GM23338 (cell line): ENCODE measurements at places on chromosomes 4 and X. TPM values are rescaled to one million over a fixed set of nuclear protein-coding genes. Genes with fewer than 3 reads are reported as not detected.

- H3K36me3 ChIP-seq = no peaks in the 10 kb centered on the region
- no peaks in the 10 kb centered on the region for H3K27me3 ChIP-seq
- no peak for DNase-seq
- H3K4me3 ChIP-seq = no peak overlapping the region
- no peaks in the 10 kb centered on the region for H3K4me1 ChIP-seq
- no peak overlapping the region for H3K27ac ChIP-seq
These were observed 7.5 kb downstream of the ASB5 start for GRCh38 chr4:176261481-176261880.

DNA sequence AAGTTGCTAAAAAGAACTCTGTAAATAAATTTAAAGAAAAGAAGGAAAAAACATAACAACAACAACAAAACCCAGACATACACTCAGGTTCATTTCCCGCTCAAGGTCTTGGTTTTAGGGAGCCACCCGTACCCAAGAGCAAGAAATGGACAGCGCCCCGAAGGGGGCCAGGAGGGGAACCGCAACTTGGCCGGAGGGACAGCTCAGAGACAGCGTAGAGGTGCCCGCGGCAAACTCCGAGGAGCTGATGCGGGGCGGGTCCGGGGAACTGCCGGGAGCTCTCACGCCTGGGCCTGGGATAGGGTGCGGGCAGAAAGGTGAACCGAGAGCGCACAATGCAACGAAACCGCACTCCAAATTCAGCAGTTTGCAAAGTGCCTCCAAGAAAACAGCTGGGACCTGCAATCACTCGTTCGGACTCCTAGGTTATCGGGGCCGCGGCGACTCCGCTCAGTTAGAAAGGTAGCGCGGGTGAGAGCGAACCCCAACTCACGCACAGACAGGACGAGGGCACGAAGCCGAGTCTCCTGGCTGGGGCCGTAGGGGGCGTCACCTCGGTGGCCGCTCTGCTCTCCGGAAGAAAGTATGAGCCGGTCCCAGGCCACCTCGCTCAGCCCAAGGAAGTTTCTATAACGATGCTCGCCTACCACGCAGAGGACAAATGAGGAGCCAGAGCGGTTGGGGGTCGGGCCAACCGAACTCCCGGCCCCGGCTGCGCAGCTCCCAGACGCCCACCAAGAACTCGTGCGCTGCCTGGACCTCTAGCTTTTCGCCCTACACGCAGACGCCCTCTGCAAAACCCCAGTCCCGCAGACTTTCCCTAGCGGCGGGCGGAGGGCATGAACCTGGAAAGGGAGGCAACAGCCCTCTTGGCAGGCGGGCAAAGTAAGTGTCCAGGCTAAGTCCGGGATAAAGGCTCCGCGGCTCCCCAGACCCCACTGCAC lies 1.4 kb downstream of the NDNF start:
- H3K4me1 ChIP-seq = peaks cover 25% of the 10 kb centered on the region
- H3K27ac ChIP-seq = no peak overlapping the region
- H3K4me3 ChIP-seq = peak overlapping the region; percentile 88
- peak; percentile 80 for DNase-seq
- no peaks in the 10 kb centered on the region for H3K36me3 ChIP-seq

- no peak within 1 kb of the TSS for H3K27ac ChIP-seq
- H3K4me1 ChIP-seq = 0 out of 2 replicates have a peak, but pooled peaks cover 5% of the 10 kb centered on the region
- peak within 1 kb of the TSS; percentile 67 for H3K4me3 ChIP-seq
- DNase-seq = peak; percentile 92
These were observed at the start of gene RADX for GRCh38 chrX:106611679-106612392. Gene RADX, plus strand, starts transcription at chrX:106611978. Its CDS starts 103 bp downstream, at chrX:106612081.

GRCh38 chr4:27973700-27974099 lies 1113.1 kb downstream of the STIM2 start:
- H3K4me1 ChIP-seq = no peaks in the 10 kb centered on the region
- no peaks in the 10 kb centered on the region for H3K27me3 ChIP-seq
- H3K36me3 ChIP-seq = no peaks in the 10 kb centered on the region

- H3K27ac ChIP-seq = no peak overlapping the region
- DNase-seq = peak; percentile 32
- H3K36me3 ChIP-seq = no peaks in the 10 kb centered on the region
- peaks cover 16% of the 10 kb centered on the region for H3K4me1 ChIP-seq
These were observed 74.5 kb upstream of the QRFPR start for GRCh38 chr4:121455285-121455684.

DNA sequence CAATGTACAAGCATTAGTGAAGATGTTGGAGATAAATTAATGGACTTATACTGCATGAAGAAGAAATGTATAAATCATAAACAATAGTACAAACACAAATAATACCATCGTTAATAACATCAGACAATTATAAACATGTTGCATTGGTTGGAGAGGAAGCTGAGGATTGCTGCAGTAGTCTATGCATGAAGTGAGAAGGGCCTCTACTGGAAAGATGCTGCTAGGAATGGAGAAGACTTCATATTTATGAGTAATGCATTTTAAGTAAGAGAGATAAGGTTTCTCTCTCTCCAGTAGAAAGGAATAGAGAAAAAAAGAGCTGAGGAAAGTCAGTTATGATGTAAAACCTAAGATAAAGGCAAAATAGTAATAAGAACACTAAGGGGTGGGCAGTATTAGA lies 247.8 kb downstream of the GRID2 start:
- H3K27me3 ChIP-seq = no peaks in the 10 kb centered on the region
- no peak overlapping the region for H3K27ac ChIP-seq
- no peaks in the 10 kb centered on the region for H3K36me3 ChIP-seq
- no peak overlapping the region for H3K4me3 ChIP-seq
- DNase-seq = no peak

GRCh38 chr4:181952478-181952877 lies 290.7 kb upstream of the TENM3 start:
- no peak overlapping the region for H3K27ac ChIP-seq
- H3K4me3 ChIP-seq = no peak overlapping the region
- no peaks in the 10 kb centered on the region for H3K36me3 ChIP-seq

DNA sequence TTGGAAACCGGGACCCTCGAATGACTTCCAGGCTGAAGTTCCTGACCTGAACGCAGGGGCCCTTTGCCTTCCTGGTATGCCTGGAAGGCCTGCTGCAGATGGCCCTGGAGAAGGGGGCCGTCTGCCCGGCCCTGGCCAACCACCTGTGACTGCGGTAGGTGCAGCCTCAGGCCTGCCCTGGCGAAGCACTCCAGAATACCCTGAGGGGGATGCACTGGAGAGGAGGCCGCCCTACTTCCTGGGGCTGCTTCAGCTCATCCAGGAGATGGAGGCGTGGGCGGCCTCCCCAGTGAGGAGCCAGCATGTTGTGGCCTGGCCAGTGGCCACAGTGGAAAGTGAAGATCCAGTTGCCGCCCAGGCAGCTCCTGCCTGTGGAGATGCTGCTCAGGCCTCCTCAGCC lies 26.4 kb upstream of the PNMA3 start:
- H3K27me3 ChIP-seq = no peaks in the 10 kb centered on the region
- DNase-seq = no peak
- H3K36me3 ChIP-seq = no peaks in the 10 kb centered on the region
- no peaks in the 10 kb centered on the region for H3K4me1 ChIP-seq
- no peak overlapping the region for H3K27ac ChIP-seq

DNA sequence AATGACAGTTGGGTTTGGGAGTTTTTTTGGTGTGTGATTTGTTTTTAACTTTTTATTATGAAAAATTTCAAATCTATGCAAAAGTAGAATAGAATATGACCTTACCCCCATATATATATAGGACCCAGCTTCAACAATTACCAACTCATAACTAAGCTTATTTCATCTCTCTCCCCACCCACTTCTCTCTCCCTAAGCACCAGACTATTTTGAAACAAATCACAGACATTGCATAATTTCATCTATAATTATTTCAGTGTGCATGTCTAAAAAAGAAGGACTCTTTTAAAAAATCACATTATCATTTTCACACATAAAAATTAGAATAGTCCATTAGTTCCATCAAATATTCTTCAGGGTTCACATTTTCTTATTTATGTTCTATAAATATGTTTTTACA lies 28.3 kb upstream of the NKX6-1 start:
- no peaks in the 10 kb centered on the region for H3K4me1 ChIP-seq
- H3K27me3 ChIP-seq = no peaks in the 10 kb centered on the region
- H3K4me3 ChIP-seq = no peak overlapping the region
- no peak for DNase-seq

GRCh38 chrX:17511556-17511955 lies 136.6 kb downstream of the NHS start:
- no peak for DNase-seq
- no peaks in the 10 kb centered on the region for H3K27me3 ChIP-seq
- no peaks in the 10 kb centered on the region for H3K36me3 ChIP-seq
- H3K27ac ChIP-seq = no peak overlapping the region

- no peaks in the 10 kb centered on the region for H3K27me3 ChIP-seq
- H3K36me3 ChIP-seq = no peaks in the 10 kb centered on the region
- no peak overlapping the region for H3K27ac ChIP-seq
- peak; percentile 60 for DNase-seq
These were observed 755.8 kb downstream of the RPA4 start for GRCh38 chrX:97639526-97639925.

GRCh38 chrX:11629593-11630211 lies 36.0 kb downstream of the ARHGAP6 start:
- DNase-seq = peak; percentile 27
- H3K4me1 ChIP-seq = no peaks in the 10 kb centered on the region
- H3K36me3 ChIP-seq = no peaks in the 10 kb centered on the region
- no peak overlapping the region for H3K27ac ChIP-seq

- no peaks in the 10 kb centered on the region; the same call in 1 of the 2 replicates for H3K36me3 ChIP-seq
- H3K27ac ChIP-seq = peak overlapping the region; percentile 93
- peaks cover 14% of the 10 kb centered on the region for H3K4me1 ChIP-seq
These were observed 21.9 kb upstream of the ZNF81 start for GRCh38 chrX:47814851-47815250.

- no peak overlapping the region for H3K4me3 ChIP-seq
- H3K4me1 ChIP-seq = no peaks in the 10 kb centered on the region
- no peak for DNase-seq
- no peaks in the 10 kb centered on the region for H3K36me3 ChIP-seq
- H3K27me3 ChIP-seq = no peaks in the 10 kb centered on the region
These were observed 69.0 kb downstream of the MRPL1 start for GRCh38 chr4:77931452-77932135.

DNA sequence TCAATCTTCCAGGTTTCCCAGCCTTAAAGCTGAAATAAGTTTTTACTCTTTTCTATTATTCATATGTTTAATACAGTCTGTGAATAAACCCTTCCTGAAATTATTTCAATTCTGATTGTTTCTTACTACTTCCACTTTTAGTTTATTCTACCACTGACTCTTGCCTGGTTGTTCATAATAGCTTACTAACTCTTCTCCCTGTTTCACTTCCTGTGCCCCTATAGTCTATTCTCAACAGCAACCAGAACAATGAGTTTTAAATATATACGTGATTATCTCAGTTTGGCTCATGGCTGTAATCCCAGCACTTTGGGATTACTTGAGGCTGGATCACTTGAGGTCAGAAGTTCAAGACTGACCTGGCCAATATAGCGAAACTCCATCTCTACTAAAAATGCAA lies 408.0 kb upstream of the SPOCK3 start:
- H3K36me3 ChIP-seq = no peaks in the 10 kb centered on the region
- H3K4me3 ChIP-seq = no peak overlapping the region
- no peak for DNase-seq
- no peaks in the 10 kb centered on the region for H3K27me3 ChIP-seq

DNA sequence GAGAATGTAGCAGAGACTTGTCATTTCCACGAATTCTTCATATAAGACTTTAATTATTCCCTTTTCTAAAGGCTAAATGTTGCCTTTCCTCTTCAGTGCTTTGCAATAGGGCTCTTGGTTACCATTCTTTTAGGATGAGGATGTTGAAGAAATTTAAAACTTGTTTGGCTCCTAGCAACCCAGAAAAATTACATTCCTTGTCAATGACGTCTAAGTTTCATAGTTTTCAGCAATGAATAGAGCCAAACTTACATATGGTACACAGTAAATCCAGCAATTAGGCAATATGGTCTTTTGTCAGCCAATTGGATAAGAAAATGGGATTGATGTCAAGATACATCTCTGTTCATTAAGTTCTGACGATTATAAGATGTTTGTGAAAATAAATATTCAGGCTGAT lies 1639.6 kb upstream of the PCDH10 start:
- no peak overlapping the region for H3K4me3 ChIP-seq
- no peaks in the 10 kb centered on the region for H3K27me3 ChIP-seq
- no peak overlapping the region for H3K27ac ChIP-seq

DNA sequence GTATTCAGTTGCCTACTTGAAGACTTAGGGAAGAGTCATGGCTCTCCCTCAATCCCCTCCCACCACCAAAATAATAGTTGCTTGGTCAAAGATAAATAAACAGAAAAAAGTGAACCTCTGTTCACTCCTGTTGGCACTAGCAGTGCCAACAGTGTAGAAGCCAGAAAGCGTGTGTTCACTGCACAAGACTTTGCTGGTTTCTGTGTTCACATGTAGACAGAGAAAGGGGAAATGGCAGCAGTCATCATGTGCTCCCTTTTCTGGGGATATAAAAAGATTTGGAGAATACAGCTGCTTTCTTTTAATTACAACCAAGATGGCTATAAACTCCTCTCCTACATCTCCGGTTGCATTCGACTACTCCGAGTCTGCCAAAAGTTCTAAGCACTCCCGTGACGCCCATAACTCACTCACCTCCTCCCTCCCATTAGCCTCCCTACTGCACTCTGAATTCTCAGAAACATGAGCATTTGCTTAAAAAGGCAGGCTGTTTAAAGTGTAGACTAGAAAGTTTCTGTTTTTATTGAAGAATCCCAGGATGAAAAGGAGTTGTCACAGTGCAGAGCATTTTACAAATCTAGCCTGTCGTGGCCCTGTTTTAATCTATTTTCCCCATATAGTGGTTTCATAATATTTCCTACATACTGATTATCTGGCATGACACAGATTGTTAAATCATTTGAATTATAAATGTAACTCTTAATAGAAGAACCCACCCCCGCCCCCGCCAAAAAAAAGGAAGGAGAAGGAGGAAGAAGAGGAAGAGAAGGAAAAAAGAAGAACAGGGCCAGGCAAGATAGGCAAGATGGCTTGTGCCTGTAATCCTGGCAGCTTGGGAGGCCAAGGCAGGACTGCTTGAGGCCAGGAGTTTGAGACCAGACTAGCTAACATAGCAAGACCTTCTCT lies 16.7 kb downstream of the LGI2 start:
- H3K27me3 ChIP-seq = no peaks in the 10 kb centered on the region
- H3K27ac ChIP-seq = no peak overlapping the region
- H3K4me1 ChIP-seq = peaks cover 7% of the 10 kb centered on the region; the same call in 1 of the 2 replicates
- H3K4me3 ChIP-seq = no peak overlapping the region
- H3K36me3 ChIP-seq = no peaks in the 10 kb centered on the region
- no peak for DNase-seq

- H3K4me3 ChIP-seq = no peak overlapping the region
- H3K27ac ChIP-seq = no peak overlapping the region
- no peaks in the 10 kb centered on the region for H3K27me3 ChIP-seq
- DNase-seq = no peak
These were observed 609.8 kb downstream of the BCOR start for GRCh38 chrX:39487969-39488330.

- no peaks in the 10 kb centered on the region for H3K27me3 ChIP-seq
- no peaks in the 10 kb centered on the region for H3K36me3 ChIP-seq
- H3K27ac ChIP-seq = no peak overlapping the region
- H3K4me1 ChIP-seq = no peaks in the 10 kb centered on the region
- H3K4me3 ChIP-seq = no peak overlapping the region
These were observed 75.7 kb downstream of the ASB9 start for GRCh38 chrX:15194146-15194545.

Gene CFAP299
- not detected in 2 replicates for total RNA-seq

Gene DIAPH2
- total RNA-seq = 13.9 and 16.2 TPM in 2 replicates

Gene RHOXF1
- 0.31 TPM in 1 of 2 replicates, not detected in the other for total RNA-seq

Gene ANK2
- total RNA-seq = 23.8 and 40.4 TPM in 2 replicates

Gene MGAT4D
- total RNA-seq = not detected in 2 replicates

Gene DMRTC1
- not detected in 2 replicates for total RNA-seq

Gene HTR2C
- 2.4 and 2.7 TPM in 2 replicates for total RNA-seq
